ENCODE measurements at places on chromosomes 3 and 15. TPM values are rescaled to one million over a fixed set of nuclear protein-coding genes. Genes with fewer than 3 reads are reported as not detected.

Gene INSYN1
- 165 TPM for total RNA-seq

GRCh38 chr3:46661776-46662766, 31.4 kb downstream of the ALS2CL start:
- DNase-seq, result no peak

Gene OR5K2
- total RNA-seq, result not detected

Gene TMC3
- total RNA-seq, result not detected

- no peak for DNase-seq
Measured at GRCh38 chr15:77670558-77671361, 38.0 kb upstream of the LINGO1 start.

GRCh38 chr3:153889905-153890334, 231.3 kb upstream of the ARHGEF26 start:
- DNase-seq, result no peak

- DNase-seq, result no peak
Measured at GRCh38 chr3:194744826-194745225, 59.1 kb downstream of the FAM43A start.

Gene GABRR3
- not detected for total RNA-seq

DNA sequence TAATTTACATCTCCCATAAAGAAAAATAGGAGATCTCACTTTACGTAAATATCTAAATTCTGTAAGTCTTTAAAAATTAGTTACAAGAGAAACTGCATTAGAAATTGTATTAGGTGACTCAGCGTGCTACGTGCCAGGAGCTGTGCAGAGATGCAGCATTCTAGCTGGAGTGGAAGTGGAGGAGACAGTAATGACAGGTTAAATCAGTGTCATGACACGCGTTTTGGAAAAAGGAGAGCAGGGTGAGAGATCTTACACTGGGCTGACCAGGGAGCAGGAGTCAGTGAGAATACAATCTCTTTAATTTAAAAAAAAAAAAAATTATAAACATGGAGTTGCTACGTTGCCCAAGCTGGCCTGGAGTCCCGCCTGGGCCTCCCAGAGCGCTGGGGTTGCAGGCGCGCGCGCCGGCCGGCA, 635 bp downstream of the TUBGCP5 start:
- DNase-seq, result no peak

GRCh38 chr3:101940521-101941317, 91.4 kb downstream of the NFKBIZ start:
- DNase-seq, result peak; percentile 84

Gene SPATA12
- not detected for total RNA-seq

Gene CLDN18
- not detected for total RNA-seq

Measured in Right ventricle myocardium inferior (tissue), 1 donor.